ENCODE measurements at places on chromosomes 2 and 18.
A peak's percentile ranks its signal among the peaks of the same experiment; 100 is the strongest.

DNA sequence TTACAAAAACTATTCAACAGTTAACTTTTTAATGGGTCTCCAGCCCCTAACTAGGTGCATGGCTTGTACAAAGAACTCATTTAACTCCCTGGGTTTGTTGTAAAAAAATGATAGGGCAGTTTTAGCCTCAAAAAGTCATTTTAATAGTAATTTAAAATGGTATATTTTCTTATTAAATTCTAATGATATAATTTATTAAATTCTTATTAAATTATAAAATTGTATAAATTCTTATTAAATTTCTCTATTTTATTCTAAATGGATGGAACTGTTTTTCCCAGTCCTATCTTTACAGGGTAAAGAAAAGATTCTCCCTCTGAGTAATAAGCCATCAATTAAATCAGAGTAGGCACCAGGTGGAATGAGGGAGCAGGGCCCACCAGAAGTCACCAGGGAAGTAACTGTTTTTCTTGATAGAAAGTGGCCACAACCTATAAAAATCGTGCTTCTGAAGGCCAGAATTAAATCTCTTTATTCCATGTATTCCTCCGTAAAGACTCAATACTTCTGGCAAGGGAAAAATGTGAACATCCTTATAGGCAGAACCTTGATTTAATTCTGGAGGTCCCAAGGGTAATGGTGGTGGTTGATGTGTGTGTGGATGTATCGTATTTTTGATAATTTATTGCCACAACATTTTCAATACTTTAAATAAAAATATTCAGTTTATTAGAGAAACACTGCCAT, 814 bp downstream of the FKBP7 start:
- DNase-seq, result no peak

- no peak for DNase-seq
Observed at GRCh38 chr2:200171731-200172482, 134.6 kb upstream of the SPATS2L start.

DNA sequence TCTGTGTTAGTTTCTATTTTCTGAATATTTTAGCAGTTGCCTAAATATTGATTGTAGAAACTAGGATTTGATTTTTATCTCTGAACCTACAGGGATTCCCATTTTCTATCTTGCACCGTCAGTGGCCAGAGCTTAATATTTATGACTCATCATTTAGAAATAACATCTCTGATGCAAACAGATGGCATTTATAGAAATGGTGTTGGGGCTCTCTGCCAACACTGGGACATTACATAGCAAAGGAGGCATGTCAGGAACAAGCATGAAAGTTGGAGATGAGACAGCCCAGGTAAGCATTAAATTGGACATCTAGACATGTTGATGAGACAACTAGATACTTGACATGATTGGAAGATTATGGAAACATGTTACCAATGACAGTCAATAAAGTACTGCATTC, 165.3 kb upstream of the SYT4 start:
- no peak for DNase-seq

DNA sequence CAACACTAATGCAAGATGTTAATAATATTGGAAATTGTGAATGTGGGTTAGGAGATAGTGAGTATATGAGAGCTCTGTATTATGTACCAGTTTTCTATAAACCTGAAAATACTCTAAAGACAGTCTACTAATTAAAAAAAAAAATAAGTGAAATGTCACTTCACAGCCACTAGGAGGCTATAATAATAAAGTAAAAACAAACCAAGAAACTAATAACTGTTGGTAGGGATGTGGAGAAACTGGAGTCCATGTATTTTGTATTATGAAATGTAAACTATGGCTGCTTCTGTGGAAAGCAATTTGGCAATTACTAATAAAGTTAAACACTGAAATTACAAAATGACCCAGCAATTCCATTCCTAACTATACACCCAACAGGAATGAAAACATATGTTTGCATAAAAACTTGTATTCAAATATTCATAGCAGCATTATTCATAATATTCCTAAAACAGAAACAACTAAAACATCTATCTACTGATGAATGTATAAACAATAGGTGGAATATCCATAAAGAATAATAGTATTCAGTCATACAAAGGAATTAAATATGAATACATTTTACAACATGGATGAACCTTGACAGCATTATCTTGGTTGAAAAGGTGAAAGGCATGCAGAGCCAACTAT, 36.2 kb downstream of the CCDC178 start:
- DNase-seq, result no peak

GRCh38 chr2:28608500-28609424, 112.9 kb downstream of the PLB1 start:
- DNase-seq, result no peak

DNA sequence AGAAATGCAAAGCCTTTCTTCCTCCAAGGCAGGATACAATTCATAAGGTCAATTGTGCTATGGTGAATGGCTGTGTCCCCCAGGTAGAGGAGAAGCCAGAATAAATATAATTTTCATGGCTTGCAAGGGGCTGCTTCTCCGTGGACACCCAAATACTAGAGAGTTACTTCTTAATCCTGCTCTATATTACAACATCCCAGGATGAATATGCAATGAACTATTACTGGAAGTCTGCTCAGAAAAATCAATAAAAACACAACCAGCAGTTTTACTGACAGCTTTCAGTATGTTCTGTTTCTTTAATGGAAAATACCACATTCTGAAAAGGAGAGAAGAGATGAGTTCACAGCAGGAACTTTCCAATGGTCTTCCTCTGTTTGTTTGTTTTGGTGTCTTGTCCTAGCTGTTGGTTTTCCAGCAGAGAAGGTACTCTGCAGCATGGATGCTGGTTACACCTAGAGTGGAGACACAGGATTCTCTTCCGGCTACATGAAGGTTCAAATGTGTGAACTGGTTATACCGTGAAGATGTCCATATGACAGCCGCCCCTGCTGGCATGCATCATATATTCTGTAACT, 213.0 kb downstream of the PID1 start:
- DNase-seq, result no peak

DNA sequence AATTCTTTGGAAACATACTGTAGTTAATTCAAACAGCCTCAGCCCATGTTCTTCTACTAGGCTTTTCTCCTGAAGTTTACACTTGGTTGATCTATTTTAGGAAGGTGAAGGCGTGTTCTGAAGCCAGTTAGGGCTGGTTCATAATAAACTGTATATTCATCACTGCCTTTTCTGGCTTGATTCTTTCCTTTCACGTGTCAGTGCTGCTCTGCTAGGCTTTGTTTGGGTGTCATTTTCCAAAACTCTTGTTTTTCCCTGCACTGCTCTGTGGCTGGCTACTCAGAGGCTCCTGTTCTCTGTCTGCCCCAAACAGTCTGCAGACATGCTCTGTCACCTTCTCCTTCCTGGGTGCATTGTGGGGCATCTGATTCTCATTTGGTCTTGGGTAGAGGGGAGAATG, 136.1 kb downstream of the PARD3B start:
- no peak for DNase-seq

DNA sequence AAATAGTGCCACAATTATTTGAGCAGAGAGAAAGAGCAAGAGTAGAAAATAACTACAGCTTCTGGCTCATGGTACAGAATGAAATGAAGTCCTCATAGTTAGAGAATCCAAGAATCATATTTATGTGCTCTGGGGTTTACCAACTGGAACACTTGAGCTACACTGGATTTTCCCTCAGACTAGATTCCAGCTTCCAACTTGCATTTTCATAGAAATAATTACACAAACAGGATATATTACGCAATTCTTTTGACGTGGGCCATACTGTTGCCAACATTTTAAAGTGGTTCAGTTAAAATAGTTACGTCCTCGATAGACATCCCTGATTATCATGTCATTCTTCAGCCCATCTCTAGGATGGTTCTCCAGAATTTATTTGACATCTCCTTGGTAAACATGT, 129.2 kb downstream of the ETAA1 start:
- DNase-seq, result no peak

DNA sequence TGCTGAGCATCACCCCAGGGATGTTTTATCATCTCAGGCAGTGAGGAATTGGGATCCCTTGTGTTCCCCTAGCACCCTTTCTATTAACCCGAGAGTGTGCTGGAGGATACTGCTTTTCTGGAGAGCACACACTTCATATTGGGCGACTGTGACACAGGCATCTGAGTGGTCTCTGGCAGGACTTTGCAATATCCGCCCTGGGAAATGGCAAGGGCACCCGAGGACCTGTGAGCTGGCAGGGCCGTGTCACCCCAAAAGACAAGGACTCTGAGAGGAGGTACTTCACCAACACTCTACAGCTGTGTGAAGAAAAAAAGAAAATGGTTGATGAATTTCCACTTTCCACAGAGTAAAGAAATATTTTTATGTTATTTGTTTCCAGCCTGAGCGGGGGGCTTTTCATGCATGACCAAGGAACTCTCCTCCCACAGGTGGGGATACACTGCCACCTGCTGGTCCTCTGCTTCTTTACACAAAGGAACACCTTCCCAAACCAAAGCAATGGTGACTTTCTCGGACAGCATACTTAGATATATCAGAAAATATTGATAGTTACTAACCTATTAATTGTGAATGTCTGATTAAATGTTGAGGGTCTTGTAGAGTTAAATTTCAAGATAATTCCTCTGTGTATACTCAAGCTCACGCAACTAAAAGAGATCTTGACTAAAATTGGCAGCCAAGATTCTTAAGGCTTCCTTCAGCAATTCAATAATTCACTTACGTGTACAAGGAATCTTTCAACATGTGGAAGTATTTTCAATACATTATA, 45.9 kb upstream of the REG3G start:
- DNase-seq, result no peak

DNA sequence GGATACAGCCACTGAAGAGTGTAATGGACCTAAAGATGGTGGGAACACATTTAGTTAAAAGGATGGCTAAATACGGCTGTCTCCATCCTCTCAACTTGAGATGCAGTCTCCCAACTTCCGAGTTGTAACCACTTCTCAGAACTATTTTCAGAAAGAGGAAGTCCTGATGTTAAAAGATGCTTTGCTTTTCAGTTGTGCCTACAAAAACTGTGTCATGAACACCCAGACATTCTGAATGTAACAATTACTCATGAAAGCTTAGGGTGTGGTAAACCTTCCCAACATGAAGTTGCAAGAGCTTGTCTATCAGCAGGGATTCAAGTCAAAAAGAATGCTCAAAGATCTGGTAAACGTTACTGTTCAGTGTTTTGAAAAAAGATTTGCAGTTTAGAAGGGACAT, 147.9 kb downstream of the DOCK10 start:
- no peak for DNase-seq

- no peak for DNase-seq
Observed at GRCh38 chr18:72859088-72859487, 8.7 kb downstream of the NETO1 start.

- no peak for DNase-seq
Observed at GRCh38 chr18:30689216-30689615, 353.3 kb downstream of the DSC3 start.

DNA sequence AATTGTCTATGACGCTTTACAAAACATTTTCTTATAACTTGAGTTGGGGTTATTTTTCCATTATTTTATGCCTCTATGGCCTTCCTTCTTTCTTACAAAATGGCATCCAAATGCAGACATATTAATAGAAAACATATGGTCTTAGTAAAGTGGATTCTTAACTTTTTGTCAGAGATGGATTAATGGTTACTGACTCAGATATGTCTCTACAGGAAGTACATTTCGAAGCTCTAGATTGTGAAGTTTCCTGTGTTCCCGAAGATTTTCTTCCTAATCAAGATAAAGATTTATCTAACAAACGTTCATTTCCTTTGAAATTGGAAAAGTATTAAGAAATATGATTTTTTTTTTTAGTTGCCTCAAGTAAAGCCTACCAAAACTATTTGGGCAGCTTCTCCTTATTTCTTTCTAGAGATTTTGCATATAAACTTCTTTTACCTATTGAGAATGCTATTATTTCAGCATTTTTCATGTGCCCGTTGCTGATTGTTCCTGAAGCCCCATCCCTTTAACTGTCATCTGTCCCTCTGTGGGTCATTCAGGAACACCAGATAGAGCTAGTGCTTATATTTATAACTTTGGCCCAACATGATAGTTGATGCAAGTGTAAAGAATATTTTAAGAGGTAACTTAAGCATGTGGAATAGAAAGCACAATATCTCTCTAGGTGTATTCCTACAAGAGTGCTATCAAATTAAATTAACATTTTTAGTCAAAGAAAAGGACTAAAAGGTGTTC, 498.0 kb downstream of the CCDC85A start:
- no peak for DNase-seq

GRCh38 chr2:102758439-102758838, 3.4 kb upstream of the TMEM182 start:
- DNase-seq, result no peak

DNA sequence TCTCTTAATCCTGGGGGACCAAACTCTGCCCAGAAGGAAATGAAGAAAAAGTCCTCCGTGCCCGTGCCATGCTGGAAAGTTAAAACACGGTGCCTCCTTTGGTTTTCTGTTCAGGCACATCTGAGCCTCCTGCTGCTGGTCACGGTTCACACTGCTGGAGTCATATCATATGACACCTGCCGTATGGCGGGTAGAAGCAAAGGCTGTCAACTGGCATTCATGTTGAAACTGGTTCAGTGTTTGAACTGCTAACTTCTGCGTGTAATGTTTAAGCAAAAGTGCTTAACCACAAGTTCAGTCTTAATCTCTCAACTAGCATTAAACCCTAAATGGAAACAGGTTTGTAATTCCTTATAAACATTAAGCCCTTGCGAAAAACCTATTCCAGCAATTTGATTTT, 3.1 kb downstream of the STK39 start:
- no peak for DNase-seq

GRCh38 chr2:15031745-15032240, 399.3 kb downstream of the LRATD1 start:
- DNase-seq, result no peak

DNA sequence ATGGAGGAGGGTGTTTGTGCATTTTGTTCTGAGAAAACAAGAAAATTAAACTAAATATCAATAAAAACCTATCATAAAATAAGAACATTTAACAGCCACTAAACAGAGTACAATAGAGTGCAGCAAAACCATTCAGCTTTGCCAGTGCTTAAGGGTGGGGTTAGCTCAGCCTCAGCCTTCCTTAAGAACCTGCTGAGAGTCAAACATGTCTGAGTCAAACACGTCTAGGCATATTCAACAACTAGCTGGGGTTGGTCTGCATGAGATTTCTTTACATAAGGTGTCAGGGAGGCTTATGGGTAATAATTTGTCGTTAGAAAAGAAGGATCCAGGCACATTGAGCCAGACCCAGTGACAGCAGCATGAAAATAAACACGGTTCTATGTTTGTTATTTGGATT, 298.2 kb downstream of the SP3 start:
- DNase-seq, result no peak

DNA sequence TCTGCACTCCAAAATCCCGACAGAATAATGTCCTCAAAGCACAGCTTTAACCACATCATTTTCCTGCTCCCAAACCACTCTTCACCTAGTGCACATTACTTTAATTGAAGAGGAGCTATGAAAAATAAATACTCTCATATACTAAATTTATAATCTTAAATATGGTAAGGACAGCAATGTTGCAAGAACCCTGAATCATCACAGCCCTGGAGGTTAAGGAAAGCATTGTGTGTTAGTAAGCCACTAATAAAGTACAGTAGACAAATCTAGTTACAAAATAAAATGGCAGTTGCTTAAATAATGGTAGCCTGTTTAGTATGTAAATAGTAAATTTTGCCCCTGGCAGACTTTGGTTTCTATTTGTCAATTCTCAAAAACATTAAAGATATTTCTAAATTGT, 27.0 kb upstream of the CCDC178 start:
- DNase-seq, result no peak

- no peak for DNase-seq
Observed at GRCh38 chr2:48734576-48735303, 20.8 kb downstream of the LHCGR start.

- DNase-seq, result no peak
Observed at GRCh38 chr18:46237891-46238290, 133.7 kb downstream of the HAUS1 start.

- no peak for DNase-seq
Observed at GRCh38 chr18:27922780-27923179, 254.2 kb downstream of the CDH2 start.

- peak; percentile 31 for DNase-seq
Observed at GRCh38 chr2:127605691-127606263, 40.2 kb upstream of the GPR17 start.
